NCI-H1092 (cell line): ENCODE measurements at places on chromosomes 3 and 15.

GRCh38 chr3:169497567-169498257, 165.8 kb downstream of the MECOM start:
- no peak for DNase-seq

DNA sequence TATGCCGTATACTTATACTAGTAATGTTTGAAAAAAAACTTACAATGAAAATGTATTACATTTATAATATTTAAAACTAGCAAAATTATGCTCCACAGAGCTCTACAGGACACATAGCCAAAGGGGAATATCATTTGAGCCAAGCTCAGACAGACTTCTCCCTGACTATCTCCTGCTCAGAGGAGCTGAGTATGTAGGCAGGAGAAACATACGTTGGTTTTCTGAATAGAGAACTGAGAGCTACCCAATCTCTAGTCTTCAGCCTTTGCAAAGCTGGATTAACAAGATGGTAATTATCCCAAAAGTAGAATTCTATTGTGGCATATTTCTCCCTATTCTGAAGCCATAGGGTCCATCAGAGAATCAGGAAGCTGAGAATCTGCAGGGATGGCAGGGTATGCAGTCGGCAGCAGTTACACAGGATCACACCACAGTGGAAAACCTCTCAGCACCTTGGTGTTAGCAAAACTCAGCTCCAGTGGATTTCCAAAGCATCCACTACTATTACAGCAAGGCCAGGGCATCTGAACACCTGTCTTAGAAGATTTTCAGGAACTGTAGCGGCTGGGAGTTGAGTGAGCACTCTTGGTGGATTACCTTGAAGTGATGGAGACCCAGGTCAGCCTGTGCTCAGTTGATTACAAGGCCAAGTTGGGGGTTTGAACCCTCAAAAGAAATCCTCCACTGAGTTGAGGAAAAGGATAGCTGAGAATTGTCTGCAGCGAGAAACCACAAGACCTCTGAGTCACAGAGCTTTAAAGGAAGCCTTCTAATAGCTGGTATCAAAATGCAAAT, 30.1 kb downstream of the GPR15 start:
- DNase-seq: no peak

DNA sequence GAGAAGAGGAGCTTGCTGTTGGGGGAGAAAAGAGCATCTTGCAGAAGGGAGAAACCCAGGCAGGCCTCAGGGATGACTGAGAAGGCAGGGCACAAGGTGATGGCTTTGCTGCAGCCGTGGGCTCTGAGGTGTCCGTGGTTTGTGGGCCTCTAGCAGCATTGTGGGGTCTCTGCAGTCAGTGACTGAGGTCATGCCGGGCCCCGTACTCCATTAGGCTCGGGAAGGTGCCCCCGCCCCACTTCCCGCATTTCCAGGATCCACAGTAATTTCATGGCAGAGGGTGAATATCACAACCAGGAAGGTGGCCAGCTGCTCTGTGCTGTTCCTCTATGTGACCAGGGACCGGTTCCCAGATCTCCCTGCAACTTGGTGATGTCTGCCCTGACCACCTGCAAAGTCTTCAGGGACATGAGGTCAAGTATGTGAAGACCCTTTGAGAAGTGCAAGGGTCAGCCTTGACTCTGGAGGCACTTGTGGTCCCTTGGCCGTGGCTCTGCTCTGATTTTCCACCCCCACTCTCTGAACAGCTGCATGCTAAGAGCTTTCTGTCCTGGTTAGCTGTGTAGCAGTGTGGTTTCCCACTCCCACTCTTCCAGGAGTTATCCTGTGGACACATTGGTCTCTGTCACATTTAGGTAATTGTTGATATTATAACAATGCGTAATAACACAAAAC, 3.6 kb downstream of the KLF13 start:
- no peak for DNase-seq

DNA sequence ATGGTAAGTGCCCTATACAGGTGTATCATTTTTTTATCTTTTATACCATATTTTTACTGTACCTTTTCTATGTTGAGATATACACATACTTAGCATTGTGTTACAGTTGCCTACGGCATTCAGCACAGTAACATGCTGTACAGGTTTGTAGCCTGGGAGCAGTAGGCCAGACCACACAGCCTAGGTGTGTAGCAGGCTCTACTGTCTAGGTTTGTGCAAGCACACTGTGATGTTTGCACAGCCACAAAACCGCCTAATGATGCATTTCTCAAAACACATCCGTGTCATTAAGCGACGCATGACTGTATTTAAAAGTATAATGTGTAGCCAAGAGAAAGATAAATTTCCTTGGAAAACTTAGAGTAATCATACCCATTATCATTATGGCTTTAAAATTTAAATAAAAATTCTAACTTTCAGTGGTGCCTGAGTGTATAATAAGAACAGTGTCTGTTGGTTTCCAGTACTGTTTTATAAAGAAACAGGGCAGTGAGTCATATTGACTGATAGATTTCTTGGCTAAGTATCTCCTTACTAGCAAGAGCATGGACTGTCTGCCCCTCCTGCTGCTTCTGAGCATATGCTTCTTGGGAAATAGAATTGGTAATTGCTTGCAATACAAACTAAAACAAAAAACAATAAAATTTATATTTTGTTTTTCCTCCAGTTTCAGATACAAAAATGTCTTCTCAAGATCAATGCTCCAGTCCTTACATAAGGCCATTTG, 18.3 kb downstream of the CALML4 start:
- DNase-seq: no peak

DNA sequence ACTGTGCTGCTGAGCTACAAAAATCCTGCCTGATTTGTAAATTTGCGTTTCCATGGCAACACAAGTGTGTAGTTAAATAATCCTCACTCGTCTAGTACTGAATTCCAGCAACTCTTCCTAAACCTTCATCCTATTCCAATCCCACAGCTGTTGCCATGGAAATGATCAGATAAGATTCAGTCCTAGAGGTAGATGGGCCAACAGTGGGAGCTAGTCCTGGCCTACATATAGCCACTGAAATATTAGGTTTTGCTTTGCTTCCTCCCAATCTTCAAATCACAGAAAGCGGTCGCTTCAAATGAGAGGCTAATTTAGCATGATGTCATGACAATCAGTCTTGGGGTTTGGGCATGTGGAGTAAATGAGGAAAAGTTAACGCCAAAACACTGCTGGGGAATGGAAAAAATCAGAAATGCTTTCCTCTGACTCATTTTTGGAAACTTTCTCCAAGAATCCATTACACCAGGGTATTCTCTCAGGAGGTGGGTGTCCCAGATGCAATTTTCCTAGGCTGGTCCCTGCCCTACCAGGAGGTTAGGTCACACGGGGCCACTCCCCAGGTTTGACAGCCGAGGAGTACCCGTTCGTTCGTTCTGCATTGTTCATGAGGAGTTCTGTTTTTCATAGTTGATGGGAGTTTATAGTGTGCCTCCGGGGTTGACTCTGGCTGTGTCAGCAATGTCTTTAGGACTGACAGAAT, 159.2 kb upstream of the SLCO3A1 start:
- no peak for DNase-seq

DNA sequence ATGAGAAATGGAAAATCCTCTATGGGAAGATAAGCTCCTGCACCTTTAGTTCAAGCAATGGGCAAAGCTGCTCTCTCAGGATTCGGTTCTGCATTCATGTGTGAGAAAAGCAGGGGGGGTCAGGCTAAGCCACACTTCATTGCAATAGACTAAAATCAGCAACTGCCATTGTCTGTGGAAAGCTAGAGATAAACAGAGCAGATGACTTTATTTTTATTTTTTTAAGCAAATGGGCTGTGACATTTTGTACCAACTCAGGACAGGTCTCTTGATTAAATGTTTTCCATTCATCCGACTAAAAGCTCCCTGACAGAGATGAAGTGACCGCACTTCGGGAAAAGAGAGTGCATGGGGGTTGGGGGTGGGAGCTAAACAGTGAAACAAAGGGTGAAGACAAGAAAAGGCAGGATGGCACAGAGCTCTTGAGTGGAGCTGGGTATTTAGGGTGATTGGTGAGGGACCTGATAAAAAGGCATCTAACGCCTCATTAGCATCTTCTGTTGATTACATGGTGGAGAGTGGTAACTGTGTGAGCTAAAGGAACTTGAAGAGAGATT, 987.4 kb downstream of the TUSC7 start:
- DNase-seq: no peak

DNA sequence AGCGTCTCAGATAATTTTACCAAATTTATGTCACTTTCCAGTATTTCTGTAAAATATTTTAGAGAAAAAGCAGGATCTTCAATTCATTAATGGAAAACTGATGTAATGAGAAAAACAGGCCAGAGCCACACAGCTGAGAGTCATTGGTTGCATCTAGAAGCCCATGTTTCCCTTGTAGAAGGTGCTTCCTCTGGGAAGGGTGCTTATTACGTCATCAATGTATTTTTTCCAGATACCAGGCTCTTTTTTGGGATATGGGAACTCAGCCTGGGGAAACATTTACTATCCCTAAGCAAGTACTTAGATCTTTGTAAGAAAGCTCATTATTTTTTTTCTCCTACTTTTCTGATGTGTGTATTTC, 89.1 kb upstream of the PHLDB2 start:
- no peak for DNase-seq

DNA sequence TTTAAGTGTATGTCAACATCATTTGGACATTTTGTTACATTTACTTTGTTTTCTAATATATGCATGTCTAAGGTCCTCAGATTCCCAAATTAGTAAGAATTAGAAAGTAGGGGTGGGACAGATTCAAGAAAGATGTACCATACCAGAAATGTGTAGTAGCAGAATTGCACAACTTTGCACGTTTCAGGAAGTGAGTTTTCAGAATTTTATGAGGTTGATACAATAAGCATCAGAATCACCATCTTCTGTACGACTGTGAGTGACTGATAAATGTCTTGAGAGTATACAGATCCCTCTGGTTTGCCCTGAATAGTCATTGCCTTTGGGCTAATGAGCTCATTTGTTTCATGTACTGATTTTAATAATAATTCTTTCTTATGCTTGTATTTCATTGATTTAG, 9.3 kb downstream of the ARIH2 start:
- no peak for DNase-seq

- DNase-seq: no peak
These were observed 16.4 kb upstream of the LDHAL6B start for GRCh38 chr15:59190291-59190690.

GRCh38 chr3:29805757-29806156, 524.9 kb downstream of the RBMS3 start:
- no peak for DNase-seq

GRCh38 chr3:38925351-38925750, 109.3 kb upstream of the SCN10A start:
- no peak for DNase-seq

DNA sequence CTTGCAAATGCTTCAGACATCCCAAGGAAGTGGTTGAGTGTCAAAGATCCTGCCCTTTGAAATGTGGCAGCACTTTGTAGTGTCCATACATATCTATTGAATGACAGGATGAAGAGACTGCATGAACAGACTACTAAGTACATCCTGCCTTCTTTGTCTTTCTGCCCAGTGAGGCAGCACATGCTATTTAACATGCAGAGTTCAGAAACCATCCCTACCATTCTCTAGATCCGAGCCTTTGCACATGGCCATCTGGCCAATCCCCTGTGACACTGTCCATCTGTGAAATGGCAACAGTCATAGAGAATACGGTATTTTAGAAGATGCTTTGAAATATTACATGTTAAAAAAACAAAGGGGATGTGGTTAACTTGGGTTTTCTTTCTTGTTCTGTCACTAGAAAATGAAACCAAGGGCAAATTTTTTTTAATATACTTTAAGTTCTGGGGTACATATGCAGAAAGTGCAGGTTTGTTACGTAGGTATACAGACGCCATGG, 519.6 kb downstream of the NTRK3 start:
- DNase-seq: no peak

DNA sequence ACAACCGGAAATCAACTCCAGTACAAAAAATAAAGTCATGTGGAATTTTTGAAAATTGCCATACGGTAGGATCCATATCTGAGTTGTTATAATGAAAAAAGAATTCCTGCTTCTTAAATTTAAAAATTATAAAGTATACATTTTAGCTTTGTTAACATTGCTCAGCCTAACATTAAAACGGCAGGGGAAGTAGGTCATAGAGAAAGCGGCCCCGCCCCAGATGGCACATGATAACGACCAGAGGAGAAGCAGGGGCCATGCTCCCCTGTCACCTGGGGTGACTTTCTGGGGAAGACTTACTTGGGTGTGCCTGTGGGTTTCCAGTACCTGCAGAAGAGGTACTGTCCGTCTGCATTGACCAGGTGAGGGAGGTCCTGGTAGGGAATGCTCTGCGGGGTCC, 921 bp downstream of the MGLL start:
- DNase-seq: no peak

DNA sequence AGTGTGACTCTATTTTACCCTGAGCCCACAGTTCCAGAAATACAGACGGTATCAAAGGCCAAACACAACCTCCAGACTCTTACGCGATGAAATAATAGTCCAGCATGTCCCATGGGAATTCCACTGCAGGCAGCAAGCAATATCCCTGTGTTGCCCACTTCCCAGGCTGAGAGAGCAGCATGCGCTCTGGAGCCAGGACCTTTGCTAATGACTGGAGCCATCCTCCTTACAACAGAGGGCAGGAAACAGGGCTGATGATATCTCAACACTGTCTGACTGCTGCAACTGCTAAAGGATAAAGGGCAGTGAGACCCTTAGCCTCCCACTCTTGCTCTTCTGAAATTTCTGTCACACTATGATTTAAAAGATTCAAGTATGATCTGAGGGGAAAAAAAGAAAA, 34.8 kb downstream of the MCF2L2 start:
- no peak for DNase-seq
